ENCODE measurements at places on chromosomes 4 and X. TPM values are rescaled to one million over a fixed set of nuclear protein-coding genes. Genes with fewer than 3 reads are reported as not detected.

ANKRD17 gene
- total RNA-seq, result 46.5 TPM

CT45A5 gene
- not detected for total RNA-seq

GRCh38 chr4:119728692-119729593 is 100.3 kb upstream of the PDE5A start:
- no peak for DNase-seq

DNA sequence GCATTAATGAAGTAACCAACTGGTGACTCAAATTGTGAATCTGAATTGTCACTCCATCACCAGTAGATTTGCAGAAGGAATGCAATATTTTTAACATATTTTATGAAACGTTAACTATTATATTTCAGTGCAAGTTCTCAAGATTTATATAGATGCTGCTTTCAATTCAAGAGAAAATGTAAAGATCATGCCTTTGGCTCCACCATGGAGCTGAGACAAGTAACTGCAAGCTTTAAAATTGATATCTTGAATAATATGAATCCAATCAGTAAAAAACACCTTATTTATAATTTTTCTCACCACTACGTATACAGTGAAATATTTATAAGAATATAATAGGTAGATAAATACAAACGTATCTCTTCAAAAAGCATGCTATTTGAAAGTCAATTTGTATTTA is 27.8 kb upstream of the GALNTL6 start:
- DNase-seq, result no peak

GRCh38 chrX:53268173-53268572 is 13.2 kb downstream of the IQSEC2 start:
- DNase-seq, result no peak

MAGEC3 gene
- total RNA-seq, result not detected

PCDH11X gene
- total RNA-seq, result 1.5 TPM

GRCh38 chrX:19661961-19662360 is 146.7 kb upstream of the MAP3K15 start:
- no peak for DNase-seq

ADH1A gene
- total RNA-seq, result not detected

CHM gene
- total RNA-seq, result 16.4 TPM

DNA sequence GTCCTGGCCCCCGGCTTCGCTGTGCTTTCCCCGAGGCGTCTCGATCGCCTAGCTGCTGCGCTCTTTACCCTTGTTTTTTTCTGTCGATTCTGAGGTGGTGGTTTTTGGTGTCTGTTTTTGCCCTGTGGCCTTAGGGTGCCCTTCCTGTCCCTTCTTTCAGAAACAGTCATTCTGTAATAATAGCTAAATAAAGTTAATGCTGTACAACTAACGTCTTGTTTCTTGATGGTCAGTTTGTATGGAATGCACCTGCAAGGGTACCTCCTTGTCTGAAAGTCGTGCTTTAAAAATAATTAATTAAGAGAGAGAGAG is 686 bp downstream of the FIP1L1 start:
- DNase-seq, result no peak

- DNase-seq, result no peak
Observed at GRCh38 chr4:149997881-149998421, 80.3 kb upstream of the DCLK2 start.

- DNase-seq, result peak; percentile 99
Observed at GRCh38 chrX:1452516-1453394, at the start of gene ASMTL. TSS of gene ASMTL (minus strand) at chrX:1452909. CDS start at chrX:1452840, 69 bp downstream.

THAP9 gene
- total RNA-seq, result 3.3 TPM

GRCh38 chr4:151000747-151001429 is 14.2 kb downstream of the LRBA start:
- DNase-seq, result no peak

DNA sequence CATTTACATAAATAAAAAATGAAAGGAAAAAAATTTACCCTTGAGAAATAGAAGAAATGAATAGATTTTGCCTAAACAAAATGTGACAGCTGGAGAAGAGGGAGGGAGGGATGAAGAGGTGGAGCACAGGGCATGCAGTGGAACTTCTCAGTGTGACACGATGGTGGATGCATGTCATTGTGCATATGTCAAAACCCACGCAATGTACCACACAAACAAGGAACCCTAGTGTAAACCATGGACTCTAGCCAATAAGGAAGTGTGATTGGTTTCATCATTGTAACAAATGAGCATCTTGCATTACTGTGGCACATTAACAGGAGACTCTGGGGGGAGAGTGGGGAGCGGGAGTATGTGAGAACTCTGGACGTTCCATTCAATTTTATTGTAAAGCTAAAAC is 58.6 kb downstream of the GATB start:
- DNase-seq, result no peak

DNA sequence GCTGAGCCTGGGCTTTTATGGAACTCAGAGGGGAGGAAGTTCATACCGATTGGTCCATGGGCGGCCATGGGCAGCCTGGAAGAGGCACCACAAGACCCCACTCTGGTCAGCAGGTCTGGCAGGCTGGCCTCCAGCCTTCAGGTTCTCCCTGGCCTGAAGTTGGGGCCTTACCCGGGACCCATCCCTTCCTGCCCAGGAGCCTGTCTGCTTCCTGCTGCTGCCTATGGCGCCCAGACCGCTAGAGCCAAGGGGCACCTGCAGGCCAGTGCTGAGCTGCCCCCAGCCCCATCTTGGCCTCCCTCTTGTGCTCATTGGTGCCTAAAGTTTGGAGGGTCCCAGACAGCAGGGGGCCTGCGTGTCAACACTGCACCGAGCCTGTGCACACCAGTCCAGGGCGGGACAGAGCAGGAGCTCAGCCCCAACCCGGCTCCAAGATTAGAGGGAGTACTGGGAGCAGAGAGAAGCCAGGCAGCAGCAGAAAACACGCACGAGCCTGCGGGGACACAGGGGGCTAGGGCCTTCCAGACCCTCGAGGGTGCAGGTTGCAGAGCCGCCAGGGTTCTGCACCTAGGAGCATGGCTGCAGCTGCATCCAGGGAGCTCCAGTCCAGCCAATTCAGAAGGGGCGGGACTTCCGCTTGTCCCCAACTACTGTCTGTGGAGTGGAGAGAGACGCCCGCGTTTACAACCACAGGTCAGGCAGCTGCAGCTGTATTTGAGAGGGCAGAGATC is 30.7 kb upstream of the ZNF280C start:
- DNase-seq, result no peak

- DNase-seq, result no peak
Observed at GRCh38 chr4:121145430-121145829, 18.7 kb downstream of the TNIP3 start.

GRCh38 chrX:29561417-29561816 is 653.9 kb upstream of the MAGEB2 start:
- DNase-seq, result no peak

DNA sequence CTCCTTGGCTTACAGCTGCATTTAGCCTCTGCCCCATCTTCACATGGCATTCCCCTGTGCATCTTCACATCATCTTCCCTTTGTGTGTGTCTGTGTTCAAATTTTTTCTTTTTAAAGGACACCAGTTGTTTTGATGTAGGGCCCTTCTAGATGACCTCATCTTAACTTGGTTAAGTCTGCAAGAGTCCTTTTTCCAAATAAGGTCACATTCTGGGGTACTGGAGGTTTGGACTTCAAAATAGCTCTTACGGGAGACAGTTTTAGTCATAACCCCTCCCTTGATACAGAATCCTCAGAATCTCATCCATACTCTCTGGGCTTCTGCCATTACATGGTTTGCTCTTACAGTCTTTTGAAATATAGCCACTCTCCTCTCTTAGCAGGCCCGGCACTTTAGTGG is 231.5 kb upstream of the ATP6AP2 start:
- no peak for DNase-seq

DNA sequence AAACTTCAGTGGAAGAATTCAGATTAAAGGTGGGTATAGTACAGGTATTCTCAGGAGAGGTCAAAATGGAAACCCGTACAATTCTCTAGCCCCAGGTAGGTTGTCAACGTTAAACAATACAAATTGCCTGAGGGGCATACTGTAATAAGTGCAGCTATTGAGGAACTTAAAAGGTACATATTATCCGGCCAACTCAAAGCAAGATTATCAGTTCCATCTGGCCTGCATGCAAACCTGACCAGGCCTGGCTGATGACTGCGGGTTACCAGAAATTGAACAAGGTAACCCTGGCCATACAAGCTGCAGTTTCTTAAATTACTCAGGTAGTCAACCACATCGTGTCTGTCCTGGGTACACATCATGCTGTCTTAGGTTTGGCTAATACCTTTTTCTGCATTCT is 12.3 kb upstream of the ZNF630 start:
- DNase-seq, result no peak

DNA sequence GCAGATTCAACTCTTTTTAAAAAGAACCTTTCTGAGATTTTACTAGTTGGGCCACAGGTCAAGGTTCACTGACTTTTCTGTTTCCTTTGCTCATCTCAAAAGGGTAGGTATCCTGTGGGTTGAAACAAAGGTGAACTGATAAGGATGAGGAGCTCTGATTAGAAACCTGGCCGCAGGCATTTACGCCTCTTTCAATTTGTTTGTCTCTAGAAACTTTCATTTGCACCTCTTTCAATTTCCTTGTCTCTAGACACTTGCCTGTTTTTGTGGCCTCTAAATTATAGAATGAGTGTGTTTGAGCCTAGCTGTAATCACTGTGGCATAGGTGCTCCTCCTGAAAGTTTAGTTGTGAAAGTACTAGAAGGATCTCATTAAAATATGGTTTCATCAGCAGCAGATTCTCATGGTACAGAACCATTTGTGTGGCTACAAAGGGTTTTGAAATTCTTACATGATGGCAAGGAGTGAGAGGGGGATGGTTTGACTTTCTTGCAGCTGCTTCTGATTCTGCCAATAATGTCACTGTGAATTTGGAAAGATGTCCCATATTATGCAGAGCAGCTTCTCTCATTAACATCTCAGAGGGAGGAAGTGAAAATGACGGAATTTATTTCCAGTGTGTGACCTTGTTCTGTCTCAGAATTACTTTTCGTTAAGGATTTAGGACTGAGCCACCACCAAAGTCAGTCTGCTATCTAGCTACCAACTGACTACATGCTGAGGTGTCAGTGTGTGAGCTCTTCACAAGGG is 142.2 kb downstream of the SH2D1A start:
- no peak for DNase-seq

DNA sequence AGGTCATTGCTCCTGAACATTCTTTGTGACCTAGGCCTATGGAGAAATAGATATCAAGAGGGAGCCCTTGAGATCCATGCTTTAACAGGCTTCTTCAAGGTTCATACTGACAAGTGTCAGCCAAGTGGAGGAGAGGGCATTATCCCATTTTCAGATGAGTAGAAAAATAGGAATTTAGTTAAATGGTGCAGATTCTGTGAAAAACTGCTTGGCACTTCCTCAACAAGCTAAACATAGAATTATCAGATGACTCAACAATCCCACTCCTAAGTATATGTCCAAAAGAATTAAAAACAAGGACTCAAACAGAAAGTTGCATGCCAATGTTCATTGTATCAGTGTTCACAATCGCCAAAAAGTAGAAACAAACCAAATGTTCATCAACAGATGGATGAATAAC is 43.8 kb upstream of the KCNIP4 start:
- DNase-seq, result no peak

DNA sequence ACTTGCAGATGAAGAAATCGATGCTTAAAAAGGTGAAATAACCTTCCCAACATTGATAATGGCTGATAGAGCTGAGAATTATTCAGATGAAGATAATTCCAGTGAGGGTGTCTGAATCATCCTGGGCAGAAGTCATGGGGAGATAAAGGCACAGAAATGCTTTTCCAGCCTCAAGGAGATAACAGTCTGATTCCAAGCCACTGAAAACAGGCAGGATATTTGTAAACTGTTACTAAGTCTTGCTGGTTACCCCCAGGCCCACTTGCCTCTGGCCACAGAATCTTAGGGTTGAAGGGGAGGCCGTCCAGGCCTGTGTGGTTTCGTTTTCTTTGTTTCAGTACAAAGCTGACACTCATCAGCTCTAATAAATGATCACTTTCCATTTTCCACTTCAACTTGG is 158.5 kb downstream of the SH3KBP1 start:
- DNase-seq, result no peak

REPS2 gene
- 10.4 TPM for total RNA-seq

DNA sequence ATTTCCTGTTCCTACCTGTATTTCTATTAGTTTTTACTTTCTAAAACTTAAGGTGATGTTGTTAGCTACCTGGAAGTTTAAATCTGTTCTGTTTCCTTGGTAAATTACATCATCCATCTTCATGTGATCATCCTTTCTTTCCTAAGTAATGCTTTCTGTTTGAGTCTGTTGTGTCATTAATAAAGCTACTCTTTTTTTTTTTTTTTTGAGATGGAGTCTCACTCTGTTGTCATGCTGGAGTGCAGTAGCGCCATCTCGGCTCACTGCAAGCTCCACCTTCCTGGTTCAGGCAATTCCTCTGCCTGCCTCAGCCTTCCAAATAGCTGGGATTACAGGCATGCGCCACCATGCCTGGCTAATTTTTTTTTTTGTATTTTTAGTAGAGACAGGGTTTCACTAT is 73.3 kb downstream of the FIP1L1 start:
- no peak for DNase-seq
